ENCODE measurements at places on chromosomes 7 and 10.

DNA sequence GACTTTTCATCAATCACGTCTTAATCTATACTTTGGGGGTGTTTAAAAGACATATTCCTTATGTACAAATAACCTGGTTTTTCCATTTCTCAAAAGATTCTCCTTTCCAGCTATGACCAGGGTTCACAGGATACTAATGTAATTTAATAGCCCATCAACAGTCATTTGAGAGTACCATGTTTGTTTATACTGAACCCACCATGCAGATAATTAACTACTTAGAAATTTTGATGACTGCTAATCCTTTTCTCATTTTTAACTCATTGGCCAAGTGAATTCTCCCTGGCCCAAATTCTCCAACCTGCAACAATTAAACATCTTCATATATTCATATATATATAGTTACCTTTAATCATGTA lies 28.8 kb upstream of the KMT2E start:
- no peak for DNase-seq

DNA sequence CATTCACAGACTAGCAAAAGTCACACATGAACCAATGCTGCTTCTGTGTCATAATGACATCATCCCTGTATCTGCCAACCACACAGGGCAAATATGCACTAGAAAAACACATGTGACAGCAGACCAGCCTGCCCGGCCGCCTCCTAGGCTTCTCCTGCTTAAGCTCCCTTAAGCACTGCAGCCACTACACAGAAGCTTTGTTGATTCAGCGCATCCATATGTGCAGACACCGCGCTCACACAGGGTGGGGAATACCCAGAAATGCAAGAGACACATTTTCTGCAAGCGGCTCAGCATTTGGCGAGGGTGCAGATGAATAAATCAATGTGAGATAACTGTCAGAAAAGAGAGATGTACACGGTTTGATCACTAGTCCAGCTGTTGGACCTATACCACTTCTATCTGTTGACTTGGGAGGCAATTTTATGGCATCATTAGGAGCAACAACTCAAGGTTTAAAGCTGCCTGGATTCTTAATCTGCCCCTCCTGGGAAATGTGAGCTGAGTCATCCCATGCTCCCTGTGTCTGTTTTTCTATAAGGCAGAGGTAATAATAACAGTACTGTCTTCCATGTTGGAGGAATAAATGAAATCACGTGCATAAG lies 33.4 kb downstream of the CPXM2 start:
- DNase-seq: no peak

- no peak for DNase-seq
Measured at GRCh38 chr10:78547397-78547796, 513.7 kb downstream of the RPS24 start.

DNA sequence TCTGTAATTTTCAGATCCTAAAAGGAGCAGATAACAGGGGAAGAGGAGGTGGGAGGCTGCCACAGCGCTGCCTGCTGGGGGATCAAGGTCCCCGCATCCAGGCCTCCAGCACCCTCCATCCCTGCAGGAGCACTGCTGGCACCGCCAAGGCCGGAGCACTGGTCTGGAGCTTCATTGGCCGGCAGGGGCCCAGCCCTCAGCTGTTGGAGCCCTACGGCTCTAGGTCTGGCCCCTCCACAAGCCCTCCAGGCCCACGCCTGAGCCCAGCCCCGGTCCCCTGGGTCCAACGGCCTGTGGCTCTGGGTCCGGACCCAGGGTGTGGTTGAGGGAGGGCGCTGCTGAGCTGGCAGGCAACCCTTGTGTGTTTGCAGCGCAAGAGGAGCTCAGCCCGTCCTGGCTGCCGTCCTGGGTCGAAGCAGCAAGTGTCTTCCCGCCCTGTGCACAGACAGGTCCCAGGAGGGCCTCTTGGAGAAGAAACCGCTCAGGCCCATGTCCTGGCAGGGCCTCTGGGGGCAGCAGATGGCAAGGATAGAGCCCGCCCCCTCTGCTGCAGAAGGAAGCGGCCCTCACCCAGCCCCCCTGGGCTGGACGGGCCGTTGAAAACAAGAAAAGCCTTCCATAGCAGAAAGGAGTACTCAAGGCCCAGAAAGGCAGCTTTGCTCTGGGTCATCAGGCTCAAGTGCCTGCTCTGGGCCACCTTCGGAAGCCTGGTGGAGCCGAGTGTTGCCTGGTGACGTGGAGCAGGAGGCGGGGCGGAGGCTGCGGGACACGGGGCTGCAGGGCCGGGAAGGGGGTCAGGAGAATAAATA lies 54.3 kb upstream of the TNRC18 start:
- no peak for DNase-seq

DNA sequence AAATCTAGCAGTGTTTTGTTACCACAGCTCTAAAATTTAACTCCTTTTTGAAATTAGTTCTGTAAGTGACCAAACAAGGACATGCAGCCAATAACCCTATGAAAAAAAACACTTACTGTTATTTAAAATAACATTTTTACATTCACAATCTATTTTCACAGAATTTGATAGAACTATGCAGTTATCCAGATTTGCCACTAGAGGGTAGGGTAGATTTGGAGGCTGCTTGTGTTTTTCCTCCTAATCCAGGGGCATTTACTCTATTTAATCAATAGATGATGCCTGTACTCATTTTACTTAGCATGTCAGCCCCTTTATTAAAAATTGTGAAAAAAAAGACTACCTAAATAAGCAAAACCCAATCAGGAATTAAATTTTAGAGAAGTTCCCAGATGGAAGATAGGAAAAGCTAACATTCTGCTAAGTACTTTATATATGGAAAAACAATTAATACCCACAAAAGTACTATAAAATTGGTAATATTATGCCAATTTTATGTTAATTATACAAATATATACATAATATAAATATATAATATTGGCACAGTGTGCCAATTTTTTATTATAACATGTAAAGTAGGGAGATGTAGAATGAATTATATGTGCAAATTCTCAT lies 18.1 kb upstream of the LIPK start:
- DNase-seq: peak; percentile 4

Data from kidney glomerular epithelial cell (primary cell).